ENCODE measurements at places on chromosomes 4 and X.

GRCh38 chrX:16870095-16870861, at the start of gene RBBP7:
RBBP7 (minus strand) TSS chrX:16870362; CDS start chrX:16870053, 309 bp downstream.
- peak; percentile 85 for DNase-seq

DNA sequence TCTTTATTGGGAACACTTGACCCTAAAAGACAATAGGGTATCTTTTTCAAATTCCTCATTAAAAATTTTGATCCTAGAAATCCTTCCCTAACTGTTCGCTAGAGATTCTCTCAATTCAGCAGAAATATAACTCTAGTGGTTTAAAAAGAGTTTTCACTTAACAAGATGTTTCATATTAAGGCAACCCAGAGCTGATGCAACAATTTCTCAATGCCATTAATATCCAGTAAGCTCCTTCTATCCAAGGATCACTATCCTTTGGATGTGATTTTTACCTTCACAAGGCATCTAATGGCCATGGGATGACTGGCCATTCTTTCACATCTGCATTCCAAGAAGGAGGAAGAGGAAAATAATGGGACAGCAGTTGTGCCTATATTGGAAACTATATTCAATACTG, 183.4 kb downstream of the ANKRD50 start:
- no peak for DNase-seq

GRCh38 chrX:68945603-68946228, 116.9 kb downstream of the EFNB1 start:
- DNase-seq, result no peak

DNA sequence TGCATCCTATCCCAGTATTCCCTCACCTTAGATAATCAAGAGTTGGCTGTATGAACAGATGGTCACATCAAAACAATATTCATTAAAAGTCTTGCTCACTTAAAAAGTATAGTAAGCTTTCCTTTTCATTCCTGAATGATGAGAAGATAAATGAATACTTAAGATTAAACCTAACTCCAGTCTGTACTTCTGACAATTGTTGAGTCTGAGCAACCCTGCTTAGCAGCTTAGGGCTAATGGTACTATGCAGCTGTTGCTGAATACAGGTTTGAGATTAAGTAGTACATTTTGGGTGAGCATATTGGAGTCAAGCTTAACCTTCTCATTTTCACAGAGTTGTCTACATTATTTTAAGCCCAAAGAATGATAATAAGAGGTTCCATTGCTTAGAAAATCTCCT, 121.7 kb upstream of the ETNPPL start:
- DNase-seq, result no peak

- no peak for DNase-seq
Observed at GRCh38 chrX:152444338-152444737, 6.8 kb downstream of the GABRA3 start.

DNA sequence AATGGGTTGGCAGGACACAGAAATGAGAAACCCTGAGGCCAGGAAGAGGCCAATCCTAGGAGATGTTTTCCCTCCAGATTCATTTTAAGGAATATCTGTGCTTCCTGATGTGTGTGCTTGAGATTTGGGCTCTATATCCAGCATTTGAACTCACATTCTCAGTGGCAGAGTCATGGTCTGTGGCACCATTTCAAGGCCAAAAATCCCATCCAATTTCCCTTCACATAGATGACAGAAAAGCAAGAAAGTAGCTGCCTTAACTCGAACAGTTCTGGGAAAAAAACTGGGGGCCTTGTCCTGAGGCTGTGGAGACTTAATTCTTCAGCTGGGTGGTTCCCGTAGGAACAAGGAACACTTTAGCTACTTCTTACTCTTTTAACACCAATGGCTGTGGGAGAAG, 27.4 kb downstream of the TAF7L start:
- DNase-seq, result no peak

GRCh38 chr4:42436928-42437565, 39.8 kb downstream of the SHISA3 start:
- DNase-seq, result no peak

- no peak for DNase-seq
Observed at GRCh38 chr4:151276787-151277562, at the start of gene PRSS48. PRSS48 (plus strand) TSS chr4:151277161; CDS start chr4:151277173, 12 bp downstream.

GRCh38 chrX:56763556-56764152, 34.6 kb downstream of the NBDY start:
- no peak for DNase-seq

GRCh38 chr4:140049024-140049848, 104.7 kb downstream of the MAML3 start:
- DNase-seq, result peak; percentile 32

GRCh38 chrX:13101441-13102139, 57.2 kb upstream of the FAM9C start:
- DNase-seq, result no peak

DNA sequence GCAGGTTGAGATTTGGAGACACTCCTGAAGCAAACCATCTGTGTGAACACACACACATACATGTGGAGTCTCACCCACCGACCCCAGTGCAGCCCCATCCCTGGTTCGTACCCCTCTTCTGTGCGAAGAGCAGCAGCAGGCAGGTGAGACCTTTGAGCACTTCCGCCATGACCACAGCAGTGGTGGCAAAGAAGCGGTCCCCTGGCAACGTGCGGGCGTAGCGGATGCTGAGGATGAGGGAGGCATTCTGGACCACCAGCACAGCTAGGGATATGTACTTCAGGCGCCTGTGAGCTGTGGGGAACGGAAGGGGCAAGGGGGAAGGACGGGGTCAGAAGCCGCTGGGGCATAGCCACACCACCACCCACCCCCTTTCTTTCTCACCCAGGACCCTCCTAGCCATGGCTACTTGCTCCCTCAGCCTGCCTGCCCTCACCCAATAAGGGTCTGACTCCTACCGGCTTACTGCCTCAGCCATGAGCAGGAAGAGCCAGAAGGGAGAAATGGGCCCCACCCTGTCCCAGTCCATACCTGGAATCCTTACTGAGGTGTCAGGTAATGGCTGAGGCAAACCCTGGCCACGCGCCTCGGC, 1.6 kb downstream of the SLC35A2 start:
- DNase-seq, result no peak

- DNase-seq, result no peak
Observed at GRCh38 chr4:142866685-142867084, 20.6 kb upstream of the INPP4B start.
